ENCODE measurements at places on chromosomes 4 and X.

DNA sequence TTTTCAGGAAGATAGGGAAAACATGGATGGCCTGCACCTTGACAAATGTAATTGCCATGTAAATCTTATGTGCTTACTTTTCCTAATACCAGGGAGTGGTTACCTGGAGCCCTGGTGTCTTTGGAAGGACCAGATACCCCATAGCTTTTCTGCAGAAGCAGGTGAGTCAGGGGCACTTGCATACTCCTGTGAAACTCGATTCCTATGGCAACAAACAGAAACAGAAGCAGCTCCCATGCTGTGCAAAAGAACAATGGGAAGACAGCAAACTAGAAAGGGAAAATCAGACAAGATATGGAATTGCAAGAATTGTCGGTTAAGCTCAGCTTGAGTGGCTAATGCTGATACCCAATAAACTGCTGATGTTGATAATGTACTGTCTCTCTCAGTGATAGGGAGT is 117.4 kb upstream of the AFF2 start:
- no peak for DNase-seq
- no peaks in the 10 kb centered on the region for H3K4me1 ChIP-seq
- H3K27ac ChIP-seq = no peak overlapping the region
- H3K36me3 ChIP-seq = no peaks in the 10 kb centered on the region
- H3K4me3 ChIP-seq = no peak overlapping the region

DNA sequence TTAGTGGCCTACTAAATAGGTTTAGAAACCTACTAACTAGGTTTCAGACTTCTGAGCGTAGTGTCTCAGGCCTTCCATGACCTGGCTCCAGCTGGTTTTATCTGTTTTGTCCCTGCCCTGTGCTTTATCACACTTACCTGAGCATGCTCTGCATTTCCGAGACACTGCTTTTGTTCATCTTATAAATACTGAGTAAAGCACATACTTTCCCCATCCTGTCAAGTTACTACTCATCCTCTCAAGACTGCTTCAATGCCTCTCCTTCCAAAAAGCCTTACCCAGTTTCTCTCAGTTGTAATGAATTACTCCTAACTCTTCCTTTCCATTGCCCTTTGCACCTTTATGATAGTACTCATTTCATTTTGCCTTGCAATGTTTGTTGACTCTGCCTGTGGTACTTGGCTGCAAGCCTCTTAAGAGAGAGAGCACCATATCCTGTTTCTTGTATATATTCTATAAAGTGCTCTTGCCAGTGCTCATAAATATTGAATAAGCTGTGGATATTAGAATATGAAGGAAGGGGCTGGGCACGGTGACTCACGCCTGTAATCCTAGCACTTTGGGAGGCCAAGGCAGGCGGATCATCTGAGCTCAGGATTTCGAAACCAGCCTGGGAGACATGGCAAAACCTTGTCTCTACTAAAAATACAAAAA is 34.4 kb downstream of the SLAIN2 start:
- H3K27me3 ChIP-seq = no peaks in the 10 kb centered on the region
- H3K36me3 ChIP-seq = peaks cover 12% of the 10 kb centered on the region
- H3K27ac ChIP-seq = no peak overlapping the region
- no peak for DNase-seq

DNA sequence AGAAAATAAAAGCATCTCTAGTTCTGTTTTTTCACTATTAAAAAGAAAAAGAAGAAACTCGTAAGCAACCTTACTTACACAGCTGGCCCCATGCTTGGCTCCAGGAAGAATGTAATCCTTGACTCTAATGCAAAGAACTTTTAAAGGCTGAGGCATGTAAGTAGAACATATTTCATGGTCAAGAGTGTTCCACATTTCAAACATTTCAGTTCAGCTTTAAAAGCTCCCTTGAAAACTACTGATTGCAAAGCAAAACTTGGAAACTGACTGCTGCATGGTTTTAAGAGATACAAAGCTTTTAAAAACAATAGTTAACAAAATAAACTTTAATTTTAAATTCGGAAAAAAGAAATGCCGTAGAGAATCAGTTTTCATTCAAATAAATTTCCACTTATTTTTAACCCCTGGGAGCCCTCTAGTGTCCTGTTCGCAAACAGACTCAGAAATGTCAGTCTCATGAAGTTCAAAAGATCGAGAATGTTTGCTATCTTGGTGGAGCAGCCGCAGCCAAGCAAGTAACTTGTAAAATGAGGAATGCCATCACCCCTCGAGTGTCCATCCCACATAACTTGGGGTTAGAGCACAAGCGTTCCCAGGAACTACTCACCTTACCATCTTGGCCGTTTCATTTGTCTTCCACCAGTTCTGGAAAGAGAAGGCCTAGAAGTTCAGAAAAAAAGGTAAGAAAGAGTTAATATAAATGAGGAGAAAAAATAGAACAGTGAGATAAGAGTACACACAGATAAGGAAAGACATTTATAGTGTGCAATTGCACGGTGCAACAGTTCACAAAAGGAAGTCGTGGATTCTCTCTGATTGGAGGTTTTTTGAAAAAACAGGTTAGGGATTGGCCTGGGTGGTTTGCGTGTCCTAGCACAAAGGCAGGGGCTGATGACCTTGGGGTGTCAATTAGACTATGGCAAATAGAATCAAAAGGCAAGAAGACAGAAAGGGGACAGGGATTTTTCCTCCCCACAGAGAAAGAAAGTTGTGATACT is at the start of gene GASK1B:
Gene GASK1B (minus strand): TSS at position 765 of the 998 bp plus-strand sequence. CDS start 1,650 bp downstream, outside the sequence.
- H3K27ac ChIP-seq = peak within 1 kb of the TSS; percentile 0
- peak within 1 kb of the TSS; percentile 56 for H3K4me3 ChIP-seq
- H3K36me3 ChIP-seq = no peaks in the 10 kb centered on the region

DNA sequence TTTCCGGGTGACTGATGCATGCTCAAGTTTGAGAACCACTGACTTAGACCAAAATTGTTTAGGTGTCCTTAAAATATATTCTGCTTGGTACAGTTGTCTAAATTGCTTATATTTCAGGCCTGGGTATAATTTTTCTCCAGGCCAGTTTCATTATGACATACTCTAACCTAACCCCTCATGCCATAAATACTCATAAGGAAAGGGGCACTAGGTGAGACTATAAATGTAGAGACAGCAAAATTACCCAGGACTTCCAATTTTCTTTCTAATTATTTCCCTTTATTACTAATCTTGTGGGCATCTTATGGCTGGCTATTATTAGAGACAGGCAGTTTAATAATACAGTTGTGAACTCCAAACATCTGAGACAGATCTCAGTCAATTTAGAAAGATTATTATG is 150.2 kb downstream of the RRAGB start:
- H3K27ac ChIP-seq = no peak overlapping the region
- no peaks in the 10 kb centered on the region for H3K27me3 ChIP-seq
- DNase-seq = no peak
- no peak overlapping the region for H3K4me3 ChIP-seq
- H3K4me1 ChIP-seq = no peaks in the 10 kb centered on the region

- H3K36me3 ChIP-seq = no peaks in the 10 kb centered on the region
- H3K4me3 ChIP-seq = no peak overlapping the region
- no peak for DNase-seq
- H3K4me1 ChIP-seq = no peaks in the 10 kb centered on the region
Measured at GRCh38 chrX:555725-556666, 74.6 kb upstream of the SHOX start.

- no peak overlapping the region for H3K4me3 ChIP-seq
- H3K27me3 ChIP-seq = no peaks in the 10 kb centered on the region
- no peak for DNase-seq
- H3K36me3 ChIP-seq = no peaks in the 10 kb centered on the region
Measured at GRCh38 chr4:43048570-43048969, 156.1 kb downstream of the GRXCR1 start.

- no peaks in the 10 kb centered on the region for H3K36me3 ChIP-seq
- no peak overlapping the region for H3K27ac ChIP-seq
- no peak overlapping the region for H3K4me3 ChIP-seq
- H3K4me1 ChIP-seq = no peaks in the 10 kb centered on the region
- no peaks in the 10 kb centered on the region for H3K27me3 ChIP-seq
Measured at GRCh38 chr4:52099860-52100461, 48.9 kb downstream of the SPATA18 start.

GRCh38 chrX:49066690-49067089 is 7.1 kb downstream of the PRAF2 start:
- H3K4me3 ChIP-seq = no peak overlapping the region
- H3K4me1 ChIP-seq = no peaks in the 10 kb centered on the region
- H3K27me3 ChIP-seq = no peaks in the 10 kb centered on the region
- H3K27ac ChIP-seq = no peak overlapping the region

DNA sequence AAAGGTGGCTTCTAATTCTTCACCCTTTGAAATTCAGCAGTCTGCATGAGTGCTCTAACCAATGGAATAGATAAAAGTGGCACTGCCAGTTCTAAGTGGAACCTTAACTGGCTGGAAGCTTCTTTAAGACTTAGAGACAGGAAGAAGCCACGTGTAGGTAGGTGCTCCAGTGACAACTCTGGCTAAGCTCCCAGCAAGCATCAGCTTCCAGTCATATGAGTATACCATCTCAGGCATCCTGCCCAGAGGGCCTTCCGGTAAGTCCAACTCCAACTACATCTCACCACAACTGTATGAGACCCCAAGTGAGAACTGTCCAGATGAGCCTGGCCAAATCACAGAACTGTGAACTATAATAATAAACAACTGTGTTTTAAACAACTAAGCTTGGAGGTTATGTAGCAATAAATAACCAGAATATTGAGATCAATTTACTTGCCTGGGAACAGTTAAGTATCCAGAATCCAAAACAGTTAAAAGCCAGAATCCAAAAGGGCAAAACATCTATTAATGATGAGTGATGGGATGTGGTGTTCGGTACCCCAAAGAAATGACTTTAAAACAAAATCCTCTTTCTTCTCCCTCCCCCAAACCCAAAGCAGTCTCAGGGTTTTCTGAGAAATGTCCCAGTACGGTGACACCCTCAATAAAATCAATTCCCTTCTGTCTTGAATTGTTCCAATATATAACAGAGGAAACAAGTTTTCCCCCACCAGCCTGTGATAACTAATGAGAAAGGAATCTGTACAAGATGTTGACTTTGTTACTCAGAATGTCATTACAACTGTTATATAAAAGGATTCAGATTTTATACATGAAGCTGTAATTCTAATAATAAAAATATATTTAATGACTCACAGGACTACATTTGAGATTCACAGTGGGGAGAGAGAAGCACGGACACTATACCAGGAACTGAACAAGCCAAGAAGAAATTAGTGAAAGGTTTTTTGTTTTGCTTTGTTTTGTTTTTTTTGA is 4.2 kb downstream of the TSPAN5 start:
- no peaks in the 10 kb centered on the region for H3K4me1 ChIP-seq
- DNase-seq = no peak
- H3K4me3 ChIP-seq = no peak overlapping the region
- no peaks in the 10 kb centered on the region for H3K27me3 ChIP-seq
- no peak overlapping the region for H3K27ac ChIP-seq

- DNase-seq = peak; percentile 38
- peak overlapping the region; percentile 82 for H3K27ac ChIP-seq
- H3K27me3 ChIP-seq = peaks cover 3% of the 10 kb centered on the region
- peak overlapping the region; percentile 39 for H3K4me3 ChIP-seq
- H3K36me3 ChIP-seq = no peaks in the 10 kb centered on the region
Measured at GRCh38 chrX:110003167-110004156, 548 bp downstream of the TMEM164 start.

- no peaks in the 10 kb centered on the region for H3K4me1 ChIP-seq
- no peak overlapping the region for H3K4me3 ChIP-seq
- no peaks in the 10 kb centered on the region for H3K36me3 ChIP-seq
- peak; percentile 42 for DNase-seq
- H3K27ac ChIP-seq = no peak overlapping the region
Measured at GRCh38 chrX:49199315-49199595, 738 bp downstream of the SYP start.

- DNase-seq = no peak
- H3K4me3 ChIP-seq = no peak overlapping the region
- no peaks in the 10 kb centered on the region for H3K4me1 ChIP-seq
- H3K36me3 ChIP-seq = no peaks in the 10 kb centered on the region
- no peaks in the 10 kb centered on the region for H3K27me3 ChIP-seq
- H3K27ac ChIP-seq = no peak overlapping the region
Measured at GRCh38 chr4:30537456-30537855, 182.7 kb upstream of the PCDH7 start.

- no peak overlapping the region for H3K4me3 ChIP-seq
- no peaks in the 10 kb centered on the region for H3K4me1 ChIP-seq
- no peaks in the 10 kb centered on the region for H3K27me3 ChIP-seq
- no peaks in the 10 kb centered on the region for H3K36me3 ChIP-seq
- H3K27ac ChIP-seq = no peak overlapping the region
Measured at GRCh38 chr4:179291657-179292056, 1849.4 kb upstream of the AGA start.

GRCh38 chrX:49704691-49705404 is 9.1 kb upstream of the PAGE1 start:
- H3K27me3 ChIP-seq = no peaks in the 10 kb centered on the region
- no peak overlapping the region for H3K4me3 ChIP-seq
- no peaks in the 10 kb centered on the region for H3K36me3 ChIP-seq
- no peaks in the 10 kb centered on the region for H3K4me1 ChIP-seq
- no peak overlapping the region for H3K27ac ChIP-seq

DNA sequence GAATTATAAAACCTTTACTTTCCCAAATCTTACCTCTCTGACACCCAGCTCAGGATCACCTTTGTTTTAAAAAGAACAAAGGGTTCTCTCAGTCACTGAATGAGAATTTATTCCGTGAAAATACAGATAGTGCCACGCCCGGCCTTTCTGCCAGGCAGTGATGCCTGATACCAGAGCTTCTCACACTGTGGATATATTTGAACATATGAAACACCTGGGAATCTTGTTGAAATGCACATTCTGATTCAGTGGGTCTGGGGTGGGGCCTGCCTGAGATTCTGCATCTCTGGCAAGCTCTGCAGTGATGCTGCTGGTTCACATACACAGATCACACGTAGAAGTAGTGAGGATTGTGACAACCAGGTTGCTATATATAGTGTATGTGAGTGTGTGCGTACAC is 46.0 kb downstream of the ELOVL6 start:
- H3K27me3 ChIP-seq = no peaks in the 10 kb centered on the region
- no peaks in the 10 kb centered on the region for H3K36me3 ChIP-seq
- H3K4me1 ChIP-seq = no peaks in the 10 kb centered on the region
- no peak for DNase-seq
- H3K4me3 ChIP-seq = no peak overlapping the region
- H3K27ac ChIP-seq = no peak overlapping the region

DNA sequence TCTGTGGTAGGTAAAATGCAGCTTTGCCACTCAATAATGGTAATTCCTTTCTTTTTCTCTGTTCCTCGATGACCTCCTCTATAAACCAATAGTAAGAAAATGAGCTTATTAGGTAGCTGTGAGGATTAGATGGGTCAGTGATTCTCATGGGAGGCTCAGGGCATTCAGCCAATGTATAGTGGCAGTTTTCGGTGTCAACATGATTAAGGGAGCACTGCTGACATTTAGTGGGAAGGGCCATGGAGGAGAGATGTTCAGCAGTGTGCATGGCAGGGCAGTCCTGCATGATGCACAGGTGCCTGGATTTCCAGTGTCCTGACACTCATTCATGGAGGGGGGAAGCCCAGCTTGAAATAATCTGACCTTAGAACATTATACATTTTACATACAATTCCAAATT is 232.8 kb downstream of the PDGFC start:
- H3K4me3 ChIP-seq = no peak overlapping the region
- no peak for DNase-seq
- H3K27me3 ChIP-seq = no peaks in the 10 kb centered on the region
- no peak overlapping the region for H3K27ac ChIP-seq
- no peaks in the 10 kb centered on the region for H3K4me1 ChIP-seq

GRCh38 chrX:70477734-70478075 is 33.1 kb downstream of the DLG3 start:
- H3K27me3 ChIP-seq = no peaks in the 10 kb centered on the region
- H3K4me3 ChIP-seq = no peak overlapping the region
- peak overlapping the region; percentile 81 for H3K27ac ChIP-seq
- no peak for DNase-seq
- peaks cover 14% of the 10 kb centered on the region for H3K4me1 ChIP-seq
